ENCODE measurements at places on chromosomes 5 and 9.
A peak's percentile ranks its signal among the peaks of the same experiment; 100 is the strongest.

- DNase-seq: peak; percentile 22
These were observed 72.9 kb downstream of the BAAT start for GRCh38 chr9:101311758-101312420.

GRCh38 chr5:125798307-125798706 lies 624.9 kb upstream of the GRAMD2B start:
- no peak for DNase-seq

GRCh38 chr9:111610149-111610548 lies 10.7 kb upstream of the PTGR1 start:
- DNase-seq: no peak

DNA sequence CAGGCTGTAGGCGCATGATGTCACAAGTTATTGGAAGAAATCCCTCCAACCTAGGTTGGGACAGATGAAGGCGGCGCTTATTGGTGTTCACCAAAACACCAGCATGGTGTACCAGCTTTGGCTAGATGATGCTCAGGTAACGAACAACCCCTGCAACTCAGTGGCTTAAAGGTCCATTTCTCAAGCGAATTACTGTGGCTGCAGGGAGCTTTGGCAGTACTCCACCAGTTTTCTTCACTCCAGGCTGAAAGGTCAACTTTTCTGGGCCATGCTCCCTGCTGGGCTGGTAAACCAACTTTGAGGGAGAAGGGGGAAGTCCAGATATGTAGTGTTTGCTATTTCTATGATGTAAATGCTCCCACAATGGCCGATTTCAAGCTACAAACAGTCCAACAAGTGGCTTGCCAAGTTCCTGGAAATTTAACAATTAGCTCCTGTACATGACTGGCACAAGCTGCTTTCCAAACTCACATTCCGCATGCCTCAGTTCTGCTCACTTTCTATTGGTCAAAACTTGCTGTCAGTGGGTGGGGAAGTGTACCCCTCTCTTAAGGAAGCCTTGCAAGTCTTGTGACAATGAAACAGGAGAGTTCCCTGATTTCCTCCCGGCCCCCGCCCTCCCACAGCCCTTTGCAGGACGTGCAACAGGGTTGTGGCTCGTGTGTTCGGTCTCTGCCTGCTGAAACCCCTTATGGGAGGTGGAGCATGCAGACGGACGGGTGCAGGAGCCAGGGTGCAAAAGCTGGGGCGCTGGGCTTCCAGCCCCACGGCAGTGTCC lies 588 bp upstream of the ZBED3 start:
- no peak for DNase-seq

DNA sequence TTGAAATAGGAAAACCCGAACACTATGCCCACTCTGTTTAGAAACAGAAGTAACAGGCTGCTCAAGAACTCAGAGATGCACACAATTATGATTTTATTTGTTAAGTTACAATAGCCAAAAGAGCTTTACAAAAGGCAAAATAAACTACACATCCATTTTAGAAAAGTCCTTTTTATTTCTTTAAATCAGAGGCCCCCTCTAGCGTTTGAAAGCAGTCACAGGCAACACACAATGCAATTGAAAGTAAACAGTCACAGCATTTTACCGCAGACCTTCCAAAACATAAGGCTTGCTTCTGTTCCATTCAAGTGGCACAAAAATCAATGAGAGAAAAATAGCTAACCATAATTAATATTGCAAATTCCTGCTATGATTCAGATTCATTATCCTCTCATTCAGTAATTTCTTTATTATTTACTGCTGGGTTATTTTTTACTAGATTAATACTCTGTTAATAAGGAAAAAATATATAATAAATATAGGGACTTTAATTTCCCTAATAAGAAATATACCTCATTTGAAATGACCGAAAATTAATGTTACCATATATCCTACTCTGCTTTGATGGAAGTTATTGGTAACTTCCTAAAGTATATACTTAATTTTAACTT lies 78.3 kb downstream of the CEP120 start:
- no peak for DNase-seq

GRCh38 chr9:97237951-97238889 lies 69.2 kb upstream of the CCDC180 start:
- no peak for DNase-seq

DNA sequence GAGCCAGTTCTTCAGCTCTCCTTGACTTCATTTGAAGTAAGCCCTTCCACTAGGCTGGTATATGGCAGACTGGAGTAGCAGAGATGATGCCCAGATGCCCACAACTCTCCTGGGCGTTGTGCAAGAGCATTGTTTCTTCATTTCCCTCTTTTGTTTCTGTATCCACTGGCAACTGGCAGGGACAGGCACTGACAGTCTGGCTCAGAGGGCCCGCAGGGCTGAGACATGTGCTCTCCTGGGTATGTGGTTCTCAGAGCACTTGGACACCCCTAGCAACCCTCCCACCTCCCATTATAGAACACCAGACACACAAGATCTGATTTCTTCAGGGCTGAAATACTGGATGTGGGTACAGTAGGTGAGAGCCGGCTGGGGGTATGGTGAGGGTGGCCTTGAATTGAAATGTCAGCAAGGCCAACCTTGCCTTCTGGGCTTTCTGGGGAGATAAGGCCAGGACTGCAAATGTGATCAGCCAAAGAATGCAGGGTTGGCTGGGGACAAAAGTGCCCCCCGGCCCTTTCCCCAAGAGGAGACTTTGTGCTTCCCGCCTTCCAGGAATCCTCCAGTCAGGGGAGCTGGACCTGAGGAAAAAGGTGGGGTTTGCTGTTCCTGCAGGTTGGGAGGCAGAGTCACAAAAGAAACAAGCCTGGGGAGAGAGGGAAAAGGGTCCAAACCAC lies 28.6 kb upstream of the CTNNA1 start:
- DNase-seq: no peak

DNA sequence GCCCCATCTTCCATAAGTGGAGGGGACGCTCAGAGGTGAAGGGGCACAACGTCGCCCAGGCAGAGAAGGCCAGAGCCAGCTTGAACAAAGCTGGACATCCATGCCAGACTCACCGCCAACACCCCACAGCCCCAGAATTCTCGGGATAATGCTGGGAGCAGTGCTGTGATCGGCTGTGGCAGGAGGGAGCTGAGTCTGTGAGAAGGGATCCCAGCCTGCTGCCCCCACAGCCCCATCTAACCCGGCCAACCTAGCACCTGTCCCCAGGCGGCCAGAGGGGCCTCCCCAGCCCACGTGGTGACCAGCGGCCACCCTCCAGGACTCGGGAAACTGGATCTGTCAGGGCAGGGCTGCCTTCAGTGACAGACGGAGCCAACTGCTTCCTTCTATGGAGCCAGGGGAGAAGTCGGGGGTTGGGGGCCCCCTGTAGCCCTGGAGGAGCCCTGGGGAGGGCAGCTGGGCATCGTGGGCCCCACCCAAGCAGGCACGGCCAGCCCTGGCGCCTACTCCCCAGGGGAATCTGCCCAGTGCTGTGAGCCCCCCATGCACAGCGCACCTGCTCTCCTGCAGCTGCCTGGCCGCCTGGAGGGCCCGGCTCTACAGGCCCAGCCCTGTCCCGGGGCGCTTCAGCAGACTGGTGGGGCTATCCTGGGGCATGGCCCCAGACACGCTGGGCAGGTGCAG lies 6.0 kb downstream of the BRD3 start:
- no peak for DNase-seq

GRCh38 chr5:176846335-176847140 lies 36.2 kb downstream of the UNC5A start:
- DNase-seq: no peak

DNA sequence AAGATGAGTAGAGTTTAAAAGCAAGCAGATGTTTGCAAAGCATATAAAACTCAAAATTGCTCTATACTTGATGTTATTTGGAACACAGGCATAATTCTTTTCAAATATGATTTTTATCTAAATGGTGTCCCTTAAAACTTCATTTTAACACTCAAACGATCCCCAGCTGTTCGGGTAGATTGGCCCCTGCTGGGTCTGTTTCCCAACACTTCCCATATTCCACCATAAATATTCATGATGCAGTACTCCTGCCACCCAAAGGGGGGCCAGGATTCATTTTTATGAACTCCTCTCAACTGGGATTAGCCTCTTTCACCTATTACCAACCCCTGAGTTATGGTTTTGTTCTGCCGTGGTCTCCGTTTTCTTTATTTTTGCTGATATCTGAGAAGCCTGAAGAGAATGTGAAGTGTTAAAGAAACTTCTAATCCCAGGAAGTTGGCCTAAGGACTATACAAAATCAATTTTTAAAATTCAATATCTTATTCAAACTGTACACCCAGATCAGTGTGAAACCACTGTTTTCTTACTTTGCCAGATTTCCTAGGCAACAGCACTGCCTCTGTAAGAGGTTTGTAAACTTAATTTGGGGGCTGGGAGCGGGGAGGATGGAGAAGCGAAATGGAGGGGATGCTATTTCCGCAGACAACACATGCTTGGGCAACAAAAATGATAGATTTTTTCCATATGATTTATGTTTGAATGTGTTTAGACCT lies 384.1 kb downstream of the DMRT2 start:
- no peak for DNase-seq

GRCh38 chr5:180387798-180388197 lies 34.7 kb upstream of the GFPT2 start:
- DNase-seq: no peak

- DNase-seq: no peak
These were observed 2.9 kb downstream of the SPTAN1 start for GRCh38 chr9:128555180-128555721.

DNA sequence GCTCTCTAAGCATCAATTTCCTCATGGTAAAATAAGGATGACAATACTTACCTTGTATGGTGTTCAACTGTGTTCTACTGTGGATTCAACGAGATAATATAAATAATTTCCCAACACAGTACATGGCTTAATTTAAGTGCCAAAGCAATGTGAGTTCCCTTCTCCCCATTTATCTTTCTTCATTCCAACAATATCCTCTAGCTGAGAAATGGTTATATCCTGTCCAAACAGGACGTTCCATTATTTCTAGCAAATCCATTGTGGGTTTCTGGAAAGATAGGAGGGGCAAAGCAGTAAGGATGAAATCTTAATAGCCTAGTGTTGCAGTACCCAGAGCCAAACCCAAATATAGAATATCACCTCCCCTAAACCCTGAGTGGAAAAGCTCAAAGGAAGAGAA lies 22.0 kb downstream of the ABCA1 start:
- no peak for DNase-seq

GRCh38 chr5:78638423-78638822 lies 10.1 kb downstream of the LHFPL2 start:
- no peak for DNase-seq

GRCh38 chr5:181111010-181111409 lies 20.0 kb downstream of the OR2V1 start:
- DNase-seq: no peak

GRCh38 chr5:35012796-35013195 lies 35.0 kb downstream of the AGXT2 start:
- no peak for DNase-seq

DNA sequence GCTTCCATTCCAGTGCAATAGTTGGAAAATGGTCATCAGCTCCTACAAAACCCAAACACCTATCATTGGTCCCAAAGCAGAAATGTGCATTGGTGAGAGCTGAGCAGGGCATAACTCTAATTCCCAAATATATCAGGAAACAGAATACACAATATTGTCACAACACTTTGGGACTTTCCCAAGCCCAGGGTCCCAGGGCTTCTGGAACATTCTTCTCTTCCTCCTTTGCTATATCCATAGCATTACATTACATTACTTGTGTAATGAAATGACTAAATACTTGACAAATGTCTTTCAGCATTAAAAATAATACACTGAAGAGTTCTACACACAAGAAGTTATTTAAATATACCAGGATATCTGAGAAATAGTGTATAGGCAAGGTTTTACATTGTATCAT lies 45.6 kb downstream of the LIX1 start:
- DNase-seq: no peak

DNA sequence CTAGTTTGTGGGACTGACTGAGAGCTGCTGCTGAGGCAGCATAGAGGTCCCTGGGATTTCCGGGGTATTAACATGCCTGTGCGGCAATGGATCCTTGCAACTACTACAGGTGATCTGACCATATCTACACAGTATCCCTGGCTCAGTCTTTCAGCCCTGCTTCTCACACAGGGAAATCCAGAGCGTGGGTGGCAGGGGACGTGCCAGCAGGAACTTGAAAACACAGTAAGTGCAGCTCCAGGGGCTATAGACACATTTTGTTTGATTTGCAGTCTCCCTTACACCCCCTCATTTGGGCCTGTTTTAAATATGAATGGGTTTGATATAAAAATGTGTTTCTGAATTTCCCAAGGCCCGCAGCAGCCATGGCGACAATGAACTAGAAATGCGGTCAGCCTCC lies 209.5 kb downstream of the DCP2 start:
- DNase-seq: no peak

DNA sequence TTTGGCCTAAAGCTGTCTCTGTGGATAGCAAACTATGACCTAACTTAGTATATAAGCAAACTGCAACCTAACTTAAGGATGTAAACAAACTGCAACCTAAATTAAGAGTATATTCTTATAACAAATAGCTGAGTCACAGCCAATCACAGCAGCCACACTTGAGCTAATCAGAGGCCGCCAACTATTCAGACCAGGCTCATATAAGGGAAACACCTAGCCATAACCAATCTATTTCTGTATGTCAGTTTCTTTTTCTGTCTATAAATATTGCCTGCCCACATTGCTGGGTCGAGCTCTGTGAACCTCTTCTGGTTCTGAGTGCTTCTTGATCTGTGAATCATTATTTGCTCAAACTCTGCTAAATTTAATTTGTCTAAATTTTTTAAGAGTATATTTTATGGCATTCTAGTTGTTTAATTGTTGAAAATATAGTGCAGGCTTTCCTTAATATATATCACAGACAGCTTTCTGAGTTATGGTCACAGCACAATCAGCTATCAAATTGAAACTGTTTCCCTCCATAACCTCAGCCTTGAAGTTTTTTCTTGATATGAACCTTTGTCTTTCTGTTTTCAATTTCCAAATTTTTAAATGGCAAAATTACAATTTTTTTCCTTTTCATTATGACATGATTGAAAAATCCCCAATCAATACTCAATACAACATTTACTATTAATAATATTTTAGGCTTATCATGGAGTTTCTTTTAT lies 327.1 kb upstream of the NUDT12 start:
- no peak for DNase-seq

GRCh38 chr5:7668161-7668560 lies 182.8 kb downstream of the CFAP90 start:
- DNase-seq: no peak

DNA sequence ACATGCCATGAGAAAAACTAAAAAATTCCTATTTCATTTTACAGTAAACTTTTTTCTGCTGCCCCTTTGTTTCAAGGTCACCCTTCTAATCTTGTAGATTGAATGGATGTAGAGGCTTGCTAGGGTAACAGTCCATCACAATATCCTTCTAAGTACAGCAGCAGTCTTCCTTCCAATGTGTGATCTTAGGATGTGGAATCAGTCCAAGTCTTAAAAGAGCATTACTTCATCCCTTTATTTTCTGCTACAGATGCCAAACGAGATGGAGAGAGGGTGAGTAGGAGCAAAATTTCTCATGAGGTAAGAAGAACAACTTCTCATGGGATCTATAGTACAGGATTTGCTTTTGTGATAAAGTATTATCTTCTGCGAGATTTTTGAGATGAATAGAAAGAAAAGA lies 704 bp upstream of the IL33 start:
- DNase-seq: no peak

DNA sequence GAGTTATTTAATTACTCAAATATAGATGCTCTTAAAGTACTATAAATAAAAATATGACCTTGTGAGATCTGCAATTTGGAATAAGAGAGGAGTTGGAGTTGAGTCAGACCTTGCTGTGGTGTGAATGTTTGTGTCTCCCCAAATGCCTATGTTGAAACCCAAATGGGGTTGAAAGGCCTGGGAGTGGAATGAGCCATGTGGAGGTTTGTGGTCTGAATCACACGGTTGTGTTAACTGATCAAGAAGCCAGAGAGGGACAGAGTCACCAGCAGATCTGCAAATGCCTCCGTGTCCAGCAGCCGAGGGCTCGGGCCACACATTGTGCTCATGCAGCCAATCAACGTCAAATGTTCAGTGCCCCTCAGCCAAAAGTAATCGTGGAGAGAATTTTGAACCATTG lies 404.4 kb downstream of the ICE1 start:
- DNase-seq: no peak
